ENCODE measurements at places on chromosomes 7 and 10.
A peak's percentile ranks its signal among the peaks of the same experiment; 100 is the strongest.

GRCh38 chr7:47028284-47028683, 553.6 kb downstream of the TNS3 start:
- DNase-seq: no peak

DNA sequence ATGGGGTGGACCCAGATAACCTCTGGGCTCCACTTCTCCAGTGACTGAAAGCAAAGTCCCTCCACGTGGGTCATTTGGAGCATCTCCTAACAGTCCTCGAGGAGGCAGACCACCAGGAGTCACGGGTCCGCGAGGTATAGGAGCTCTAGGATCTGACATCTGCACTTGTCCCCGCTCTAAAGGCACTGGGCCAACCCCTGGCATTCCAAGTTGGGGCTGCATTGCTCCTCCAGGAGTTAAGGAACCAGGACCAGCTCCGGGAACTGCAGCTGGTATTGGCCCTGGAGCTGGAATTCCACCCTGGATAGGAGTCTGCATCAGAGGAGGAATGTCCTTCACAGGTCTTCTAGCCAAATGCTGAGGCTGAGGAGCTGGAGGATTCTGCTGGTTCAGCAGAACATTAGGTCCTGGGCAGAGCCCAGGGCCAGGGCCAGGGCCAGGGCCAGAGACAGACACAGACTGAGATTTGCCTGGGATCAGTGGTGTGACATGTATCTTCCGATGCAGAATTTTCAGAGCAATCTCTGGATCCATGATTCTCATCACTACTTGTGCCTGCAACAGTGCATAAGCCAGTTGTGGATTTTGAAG, 827 bp downstream of the CSTF2T start:
- no peak for DNase-seq

- peak; percentile 9 for DNase-seq
Measured at GRCh38 chr7:105719395-105719794, 138.1 kb upstream of the EFCAB10 start.

DNA sequence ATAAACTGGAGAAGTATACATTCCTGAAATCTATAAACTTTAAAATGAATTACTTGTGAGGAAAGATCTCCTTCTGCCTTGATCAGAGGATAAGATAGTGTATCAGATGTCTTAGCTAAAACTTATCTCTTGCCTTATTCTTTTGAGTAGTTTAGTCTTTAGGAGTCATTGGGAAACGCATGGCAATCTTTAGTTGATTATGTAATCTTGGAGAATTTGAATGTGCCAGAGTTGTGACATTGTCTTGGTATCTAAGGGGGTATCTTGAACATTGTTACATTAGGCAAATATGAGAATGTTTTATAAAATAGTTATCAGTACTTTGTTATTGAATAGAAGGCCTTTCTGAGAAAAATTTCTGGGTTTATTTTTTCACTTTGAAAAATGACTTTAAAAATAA, 61.6 kb upstream of the ADRA2A start:
- DNase-seq: no peak

- DNase-seq: no peak
Measured at GRCh38 chr7:73437091-73437490, 3.5 kb downstream of the FZD9 start.

DNA sequence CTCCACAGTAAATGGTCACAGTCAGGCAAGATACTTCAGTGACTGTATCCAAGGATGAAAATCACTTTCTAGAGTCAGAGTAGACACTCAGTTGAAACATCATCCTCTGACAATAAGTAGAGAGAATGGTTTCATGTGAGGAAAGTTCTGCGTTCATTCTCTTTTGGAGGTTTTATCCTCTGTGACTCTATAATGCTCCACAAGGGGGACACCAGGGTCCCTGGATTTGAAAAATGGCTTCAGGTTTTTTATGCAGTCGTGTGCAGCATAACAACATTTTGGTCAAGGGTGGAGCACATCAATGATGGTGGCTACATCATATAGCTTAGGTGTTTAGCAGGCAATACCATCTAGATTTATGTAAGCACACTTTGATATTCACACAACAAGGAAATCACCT, 40.4 kb downstream of the TMEM168 start:
- DNase-seq: no peak

GRCh38 chr7:101554584-101555268, 74.4 kb downstream of the MYL10 start:
- no peak for DNase-seq

DNA sequence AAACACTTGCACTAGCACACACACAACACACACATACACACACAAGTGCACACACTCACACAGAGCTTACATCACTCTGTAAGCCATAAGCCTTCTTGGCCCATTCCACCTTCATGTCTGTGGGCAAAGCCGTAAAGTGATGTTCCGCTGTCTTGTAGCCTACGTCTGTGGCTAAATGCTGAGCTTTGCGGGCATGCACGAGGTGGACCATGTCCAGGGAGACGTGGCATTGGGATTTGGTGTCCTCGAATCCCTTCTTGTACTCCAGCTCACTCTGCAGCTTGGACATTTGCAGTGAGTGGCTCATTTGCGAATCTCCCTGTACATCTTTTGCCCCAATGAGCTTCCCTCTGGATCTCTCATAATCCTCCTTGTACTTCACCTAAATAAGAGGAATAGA, 42.0 kb downstream of the NRAP start:
- DNase-seq: no peak

- no peak for DNase-seq
Measured at GRCh38 chr10:124739986-124740368, 4.2 kb downstream of the FAM53B start.

- no peak for DNase-seq
Measured at GRCh38 chr7:111027396-111027795, 63.5 kb upstream of the LRRN3 start.

DNA sequence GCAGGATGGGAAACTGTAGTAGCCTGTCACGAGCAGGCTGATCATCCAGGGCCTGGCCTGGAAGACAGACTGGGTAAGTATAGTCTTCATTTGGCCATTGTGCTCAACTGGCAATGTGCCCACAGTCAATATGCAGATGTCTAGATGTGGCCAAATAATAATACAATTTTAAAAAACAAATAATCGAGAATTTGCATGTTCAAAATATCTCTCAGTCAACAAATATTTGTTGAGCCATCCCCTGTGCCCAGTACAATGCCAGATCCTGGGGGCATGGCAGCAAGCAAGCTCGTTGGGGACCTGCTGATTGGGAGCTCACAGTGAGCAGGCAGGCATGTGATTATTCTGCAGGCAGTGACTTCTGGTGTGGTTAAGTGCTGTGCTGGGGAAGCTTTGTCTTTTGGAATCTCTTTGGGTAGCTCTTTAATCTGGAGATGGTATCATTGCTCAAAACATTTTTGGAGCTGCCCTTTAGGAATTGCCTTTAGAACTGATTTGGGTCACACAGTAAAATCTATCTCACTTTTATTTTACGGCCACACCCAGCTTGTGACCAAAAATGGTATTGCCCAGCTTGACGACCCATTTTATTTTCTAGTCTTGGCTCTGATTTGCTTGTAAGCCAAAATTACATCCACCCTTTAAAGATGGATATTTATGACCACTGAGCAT, 92.2 kb downstream of the PLCE1 start:
- DNase-seq: no peak

GRCh38 chr10:95430231-95430951, 130.8 kb downstream of the SORBS1 start:
- peak; percentile 25 for DNase-seq

DNA sequence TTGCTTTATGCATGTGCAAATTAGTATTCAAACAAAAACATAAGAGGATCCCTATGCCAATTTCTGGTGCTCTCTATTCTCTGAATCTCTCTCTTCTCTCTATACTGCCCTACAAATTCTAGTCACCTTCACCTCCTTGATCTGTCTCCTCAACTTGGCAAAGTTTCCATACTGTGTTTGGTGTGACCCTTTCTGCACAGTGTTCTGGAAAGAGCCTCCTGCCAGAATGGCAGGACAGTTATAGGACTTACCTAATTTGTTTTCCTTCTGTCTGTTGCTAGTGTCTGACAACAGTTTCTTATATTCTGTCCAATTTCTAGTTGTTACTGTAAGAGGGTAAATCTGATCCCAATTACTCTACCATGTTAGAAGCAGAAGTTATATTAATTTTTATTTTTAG, 34.3 kb downstream of the MAPK8 start:
- no peak for DNase-seq

DNA sequence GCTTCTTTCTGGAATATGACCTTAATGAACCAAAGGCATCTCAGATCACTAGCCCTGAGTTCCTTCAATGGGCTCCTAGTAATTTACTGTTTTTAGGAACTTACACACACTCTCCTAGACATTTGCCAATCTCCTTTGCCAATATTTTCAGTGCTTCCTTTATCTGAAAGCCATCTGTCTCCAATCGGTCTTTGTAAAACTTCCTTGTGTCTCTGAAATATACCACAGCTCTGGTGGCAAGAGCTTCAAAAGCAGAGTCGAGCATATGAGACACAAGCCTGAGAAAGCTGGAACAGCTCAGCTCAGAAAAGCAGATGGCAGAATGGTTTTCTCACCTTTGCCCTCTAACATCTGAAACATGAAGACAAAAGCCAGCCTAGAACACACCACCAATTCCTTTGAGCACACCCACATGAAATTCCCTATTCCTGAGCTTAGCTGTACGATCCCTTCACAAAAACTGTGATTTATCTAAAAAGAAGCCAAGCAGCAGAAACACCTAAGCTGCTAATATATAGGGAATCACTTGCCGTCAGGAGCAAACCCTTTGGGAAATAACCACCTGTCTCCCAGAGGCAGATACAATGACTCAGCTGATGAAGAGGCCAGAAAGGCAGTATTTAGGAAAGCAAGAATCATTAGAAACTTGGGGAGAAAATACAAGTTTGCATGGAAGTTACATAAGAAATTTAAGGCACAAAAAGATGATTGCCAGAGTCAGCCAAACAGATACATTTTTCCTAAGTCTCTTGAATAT, 70.2 kb upstream of the ANK3 start:
- no peak for DNase-seq

GRCh38 chr10:119084896-119085295, 4.3 kb upstream of the EIF3A start:
- no peak for DNase-seq

GRCh38 chr10:124152139-124153022, 59.0 kb upstream of the CHST15 start:
- no peak for DNase-seq

DNA sequence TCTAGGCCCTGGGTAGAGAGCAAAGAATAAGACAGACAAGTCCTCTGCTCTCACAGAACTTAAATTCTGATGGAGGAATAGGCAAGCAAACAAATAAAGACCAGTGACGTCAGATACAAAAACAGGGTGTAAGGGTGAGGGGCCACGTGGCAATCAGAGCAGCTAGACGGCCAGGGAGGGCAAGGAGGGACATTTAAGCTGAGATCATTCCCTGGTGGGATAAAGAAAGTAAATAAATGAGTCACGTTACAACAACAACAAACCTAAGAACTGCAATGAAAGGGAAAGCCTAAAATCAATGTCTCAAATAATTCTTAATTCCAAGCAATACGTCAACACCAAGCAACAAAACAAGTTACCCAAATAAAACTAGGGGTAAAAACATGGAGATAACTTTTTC, 21.8 kb downstream of the STN1 start:
- no peak for DNase-seq

DNA sequence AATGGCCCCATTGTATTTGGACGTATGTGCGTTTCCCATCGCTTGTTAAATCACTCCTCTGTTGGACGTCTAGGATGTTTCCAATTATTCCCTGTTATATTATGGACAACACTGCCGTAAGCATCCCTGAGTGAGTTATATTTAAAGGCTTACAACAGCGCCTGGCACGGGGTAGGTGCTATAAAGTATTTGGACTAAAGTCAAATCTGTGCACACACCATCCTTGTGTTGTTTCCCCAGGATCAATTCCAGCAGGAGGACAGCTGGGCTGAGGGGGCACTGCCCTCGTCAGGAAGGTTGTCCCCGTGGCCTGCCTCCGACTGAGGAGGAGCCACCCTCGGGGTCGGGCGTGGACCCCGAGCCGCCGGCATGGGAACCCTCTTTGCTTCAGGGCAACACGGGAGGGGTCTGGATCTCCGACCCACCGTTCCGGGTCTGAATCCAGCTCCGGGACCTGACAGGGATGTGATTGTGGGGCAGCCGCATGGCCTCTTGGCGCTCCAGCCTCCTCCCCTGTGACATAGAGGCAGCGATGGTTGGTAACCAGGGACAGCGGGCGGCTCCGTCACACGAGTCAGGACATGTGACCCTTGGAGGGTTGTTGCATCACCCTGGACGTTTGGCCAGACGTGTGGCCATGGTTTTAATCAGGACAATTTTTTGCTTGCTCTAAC, 1.5 kb upstream of the JAKMIP3 start:
- no peak for DNase-seq

DNA sequence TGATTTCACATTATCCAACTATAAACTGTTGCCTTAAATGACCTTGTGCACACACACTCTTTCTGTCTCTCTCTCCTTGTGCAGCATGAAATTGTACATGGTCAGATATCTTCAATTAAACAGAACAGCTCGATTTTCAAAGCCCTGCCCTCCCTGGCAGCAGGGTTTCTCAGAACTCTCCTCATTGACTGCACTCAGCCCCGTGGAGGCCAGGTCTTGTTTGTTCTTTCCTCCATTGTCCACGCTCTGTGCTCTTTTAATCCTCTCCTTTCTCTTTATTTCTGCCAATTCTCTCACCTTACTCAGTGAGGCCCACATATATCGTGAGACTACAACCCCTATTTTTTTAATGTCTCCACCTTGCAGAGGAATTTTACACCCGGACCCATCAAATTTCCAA, 175.9 kb upstream of the STK17A start:
- DNase-seq: no peak

- no peak for DNase-seq
Measured at GRCh38 chr10:12782537-12782936, 219.0 kb downstream of the CCDC3 start.

DNA sequence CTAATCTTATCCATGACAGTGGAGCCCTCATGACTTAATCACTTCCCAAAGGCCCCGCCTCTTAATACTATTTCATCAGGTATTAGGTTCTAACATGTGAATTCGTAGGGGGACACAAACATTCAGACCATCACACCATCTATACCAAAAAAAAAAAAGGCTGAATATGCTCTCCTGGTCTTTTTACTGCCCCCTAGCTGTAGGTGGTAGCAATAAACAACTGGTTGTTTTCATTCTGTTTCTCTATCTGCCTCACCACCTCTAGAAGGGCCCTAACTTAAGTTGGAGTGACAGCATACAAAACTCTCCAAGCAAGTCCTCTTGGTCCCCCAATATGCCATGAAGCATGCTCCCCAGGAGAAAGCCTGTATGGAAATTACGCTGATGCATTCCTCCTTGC, 94.1 kb downstream of the GRM8 start:
- no peak for DNase-seq

DNA sequence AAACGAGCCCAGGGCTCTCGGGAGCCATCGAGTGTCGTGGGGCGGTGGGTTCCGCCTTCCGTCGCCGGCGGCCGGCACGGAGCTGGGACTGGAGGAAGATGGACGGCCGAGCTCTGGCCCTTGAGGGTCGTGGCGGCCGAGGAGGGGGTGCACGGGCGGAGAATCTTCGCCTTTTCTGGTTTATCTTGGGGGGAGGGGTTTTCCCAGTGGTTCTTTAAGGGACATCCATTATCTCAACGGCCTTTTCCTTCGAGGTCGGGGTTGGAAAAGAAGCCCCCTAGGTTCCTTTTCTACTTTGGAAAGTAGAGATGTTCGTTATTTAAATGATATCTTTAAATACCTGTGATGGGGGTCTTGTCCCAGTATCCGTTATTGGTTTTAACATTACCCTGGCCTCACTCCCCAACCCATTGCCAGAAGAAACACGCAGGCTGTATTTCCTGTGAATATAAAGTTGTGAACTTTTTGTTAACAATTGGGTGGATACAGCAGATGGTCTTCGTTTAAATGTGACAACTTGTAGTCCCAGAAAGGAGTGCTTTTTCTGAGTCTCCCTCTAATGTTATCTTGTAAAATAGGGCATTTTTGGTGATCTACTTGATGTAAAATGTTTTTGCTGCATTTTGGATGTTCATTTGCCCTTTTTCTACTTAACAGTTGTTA, 765 bp downstream of the CCAR1 start:
- no peak for DNase-seq
